Fibroblast of gingiva (primary cell): ENCODE measurements at places on chromosomes 2 and 18.

DNA sequence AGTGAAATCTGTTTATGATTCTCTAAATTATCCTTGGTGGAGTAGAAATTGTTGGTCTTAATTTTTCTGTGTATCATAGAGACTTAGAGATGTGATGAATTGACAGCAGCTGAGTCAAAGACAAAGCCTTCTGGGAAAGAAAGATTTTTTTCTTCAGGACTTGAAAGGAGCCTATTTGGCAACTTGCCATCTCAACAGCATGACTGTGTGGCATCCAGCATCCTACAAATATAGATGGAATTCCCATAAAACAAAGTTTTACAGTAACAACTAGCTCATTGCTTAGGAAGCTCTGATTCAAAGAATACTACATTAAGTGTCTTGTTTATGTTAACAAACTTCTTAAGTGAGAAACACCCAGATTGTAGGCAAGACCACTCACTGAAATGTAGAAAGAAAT lies 79.2 kb upstream of the SETBP1 start:
- no peak for DNase-seq

DNA sequence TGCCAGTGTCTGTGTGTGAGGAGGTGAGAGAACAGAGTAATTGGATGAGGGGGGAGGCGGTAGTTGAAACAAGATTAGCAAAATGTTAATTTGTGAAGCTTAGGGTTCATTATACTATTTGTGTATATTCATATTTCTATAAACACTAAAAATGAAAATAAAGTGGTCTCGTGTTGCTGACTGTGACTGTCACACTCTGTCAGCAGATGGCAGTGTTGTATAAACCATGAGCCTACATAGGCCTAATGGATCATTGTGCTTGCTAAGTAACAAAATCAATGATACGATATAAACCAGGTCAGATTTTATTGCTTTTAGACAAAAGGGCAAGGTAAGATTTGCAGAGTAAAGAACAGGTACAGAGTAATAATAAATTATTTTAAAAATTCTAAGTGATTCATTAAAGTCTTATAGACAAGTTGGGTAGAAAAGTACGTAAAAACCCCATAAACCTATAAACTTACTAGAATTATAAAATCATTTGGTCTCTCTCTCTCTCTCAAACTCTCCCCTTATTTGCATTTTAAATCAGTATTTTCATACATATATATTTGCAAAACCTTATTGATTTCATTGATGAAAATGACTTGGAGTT lies 182.7 kb downstream of the RPIA start:
- DNase-seq: peak; percentile 45

DNA sequence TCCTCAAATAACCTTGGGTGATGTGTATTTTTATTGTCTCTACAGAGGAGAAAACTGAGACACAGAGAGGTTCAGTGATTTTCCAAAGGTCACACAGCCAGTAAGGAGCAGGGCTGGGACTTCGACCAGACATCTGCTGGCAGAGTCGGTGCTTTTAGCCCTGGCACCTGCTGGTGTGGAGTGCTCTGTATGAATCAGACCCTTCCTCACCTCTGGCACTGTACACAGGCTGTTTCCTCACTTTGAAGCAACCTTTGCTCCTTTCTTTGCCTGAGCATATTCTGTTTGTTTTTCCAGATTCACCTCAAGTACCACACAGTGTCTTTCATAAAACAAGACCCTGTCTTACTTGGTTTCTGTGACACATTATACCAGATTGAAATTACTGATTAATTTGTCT lies 107.9 kb downstream of the DPP10 start:
- DNase-seq: no peak

DNA sequence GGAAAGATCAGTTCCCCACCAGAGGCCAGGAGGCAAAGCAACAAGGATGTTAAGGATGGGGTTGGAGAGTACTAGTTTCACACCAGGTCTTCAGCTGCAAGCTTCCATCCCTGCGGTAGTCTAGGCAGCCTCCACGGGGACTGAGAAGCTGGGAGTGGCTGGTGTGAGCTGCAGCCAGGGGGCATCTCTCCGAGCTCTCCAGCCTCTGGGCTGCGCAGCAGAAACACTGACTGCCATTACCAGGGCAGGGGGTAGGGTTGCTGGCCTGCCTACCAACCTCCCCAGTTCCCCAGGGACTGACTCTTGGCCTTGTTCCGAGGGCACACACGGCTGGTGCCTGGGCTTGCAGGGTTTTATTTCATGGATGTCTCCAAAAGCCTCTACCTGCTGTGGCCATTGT lies 15.9 kb downstream of the GATA6 start:
- no peak for DNase-seq

DNA sequence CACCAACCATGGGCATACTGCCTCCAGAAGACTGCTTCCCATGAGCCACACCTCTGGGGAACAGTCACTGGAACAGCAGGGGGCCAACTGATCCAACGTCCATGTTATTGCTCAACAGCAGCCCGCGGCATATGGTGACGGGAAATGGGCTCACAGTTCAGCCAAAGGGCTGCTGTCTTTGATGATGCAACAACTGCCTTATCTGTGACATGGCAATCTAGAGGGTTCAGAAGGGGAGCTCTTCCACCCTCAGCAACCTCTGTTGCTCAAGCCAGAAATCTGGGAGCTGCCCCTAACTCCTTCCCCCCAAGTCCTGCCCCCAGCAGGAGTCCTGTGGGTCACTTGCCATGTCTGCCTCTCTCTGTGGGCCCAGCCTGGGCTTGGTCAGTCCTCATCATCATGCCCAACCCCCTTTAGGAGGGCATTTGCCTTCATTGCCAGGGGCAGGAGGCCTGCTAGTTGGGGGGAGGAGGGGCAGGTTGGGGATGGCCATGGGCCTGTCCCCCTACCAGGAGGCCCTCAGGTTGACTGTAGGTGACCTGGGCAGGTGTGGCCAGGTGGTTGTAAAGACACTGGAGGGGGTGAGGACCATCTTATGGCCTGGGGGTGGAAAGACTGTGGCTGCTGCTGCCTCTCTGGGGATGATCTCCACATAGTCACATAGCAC lies 212.9 kb downstream of the CYP26B1 start:
- peak; percentile 67 for DNase-seq

- DNase-seq: no peak
Measured at GRCh38 chr2:138446043-138446442, 55.5 kb upstream of the SPOPL start.

- DNase-seq: no peak
Measured at GRCh38 chr18:55779691-55780585, 191.9 kb upstream of the TCF4 start.

GRCh38 chr2:197273485-197273884 lies 37.1 kb downstream of the ANKRD44 start:
- no peak for DNase-seq

DNA sequence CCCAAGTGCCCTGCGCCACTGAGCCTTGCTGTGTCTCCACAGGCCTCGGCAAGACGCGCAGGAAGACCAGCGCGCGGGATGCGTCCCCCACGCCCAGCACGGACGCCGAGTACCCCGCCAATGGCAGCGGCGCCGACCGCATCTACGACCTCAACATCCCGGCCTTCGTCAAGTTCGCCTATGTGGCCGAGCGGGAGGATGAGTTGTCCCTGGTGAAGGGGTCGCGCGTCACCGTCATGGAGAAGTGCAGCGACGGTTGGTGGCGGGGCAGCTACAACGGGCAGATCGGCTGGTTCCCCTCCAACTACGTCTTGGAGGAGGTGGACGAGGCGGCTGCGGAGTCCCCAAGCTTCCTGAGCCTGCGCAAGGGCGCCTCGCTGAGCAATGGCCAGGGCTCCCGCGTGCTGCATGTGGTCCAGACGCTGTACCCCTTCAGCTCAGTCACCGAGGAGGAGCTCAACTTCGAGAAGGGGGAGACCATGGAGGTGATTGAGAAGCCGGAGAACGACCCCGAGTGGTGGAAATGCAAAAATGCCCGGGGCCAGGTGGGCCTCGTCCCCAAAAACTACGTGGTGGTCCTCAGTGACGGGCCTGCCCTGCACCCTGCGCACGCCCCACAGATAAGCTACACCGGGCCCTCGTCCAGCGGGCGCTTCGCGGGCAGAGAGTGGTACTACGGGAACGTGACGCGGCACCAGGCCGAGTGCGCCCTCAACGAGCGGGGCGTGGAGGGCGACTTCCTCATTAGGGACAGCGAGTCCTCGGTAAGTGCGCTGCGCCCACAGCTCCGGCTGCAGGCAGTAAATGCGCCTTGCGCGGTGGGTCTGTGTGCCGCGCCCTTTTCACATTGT lies 136.8 kb downstream of the NCK2 start:
- no peak for DNase-seq

- no peak for DNase-seq
Measured at GRCh38 chr18:40608226-40608625, 1346.8 kb upstream of the PIK3C3 start.

DNA sequence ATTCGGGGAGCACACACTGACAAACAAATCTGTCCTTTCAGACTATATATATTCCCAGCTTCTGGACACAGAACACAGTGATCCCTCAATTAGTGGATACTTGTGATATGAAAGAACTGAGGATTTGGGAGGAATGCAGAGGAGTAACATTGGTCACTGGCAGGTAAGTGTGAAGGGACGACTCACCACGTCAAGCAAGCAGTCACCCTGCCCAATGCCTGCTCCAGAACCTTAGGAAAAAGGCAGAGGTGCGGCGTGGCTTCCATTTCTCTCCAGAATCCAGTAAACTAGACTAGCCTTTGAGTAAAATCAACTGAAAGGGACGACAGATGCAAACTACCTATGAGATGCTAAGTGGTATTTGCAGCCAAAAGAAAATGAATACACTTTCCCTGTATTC lies 1.1 kb downstream of the CCDC93 start:
- DNase-seq: no peak

GRCh38 chr18:42287047-42287446 lies 332.0 kb downstream of the PIK3C3 start:
- no peak for DNase-seq

GRCh38 chr2:234544659-234545611 lies 48.1 kb upstream of the ARL4C start:
- DNase-seq: peak; percentile 31

DNA sequence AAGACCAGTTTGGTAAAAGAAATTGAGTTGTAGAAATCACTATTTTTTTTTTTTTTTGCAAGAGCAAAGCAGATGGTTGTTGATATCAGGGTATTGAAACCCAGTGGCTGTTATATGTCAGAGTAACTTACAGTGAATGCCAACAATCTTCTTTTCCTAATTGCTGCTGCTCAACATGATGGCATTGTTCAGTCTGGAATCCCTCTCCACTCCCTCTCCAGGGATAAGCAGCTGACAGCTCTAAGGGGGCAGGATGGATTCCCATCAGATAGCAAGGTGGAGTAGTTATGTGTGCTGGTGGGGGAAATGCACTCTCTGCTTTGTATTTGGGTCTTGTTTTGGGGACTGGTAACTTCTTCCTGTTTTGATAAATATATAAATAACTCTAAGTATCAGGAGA lies 200.0 kb downstream of the PIK3C3 start:
- no peak for DNase-seq

DNA sequence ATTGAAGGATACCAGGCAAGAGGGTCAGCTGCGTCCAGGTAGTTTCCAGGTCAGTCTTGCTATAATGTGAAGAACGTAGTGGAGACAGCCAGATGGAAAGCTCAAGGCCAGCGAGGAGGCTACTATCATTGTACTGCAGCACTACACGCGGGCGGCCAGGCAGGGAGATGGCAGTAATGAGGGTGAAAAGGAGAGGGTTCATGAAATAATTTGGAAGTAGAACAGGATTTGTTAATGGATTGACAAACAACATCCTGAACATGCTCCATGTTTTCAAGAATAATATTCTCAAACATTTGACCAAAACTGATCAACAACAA lies 17.1 kb downstream of the SPIRE1 start:
- DNase-seq: no peak
